Stimulated activated CD4-positive, alpha-beta T cell treated with anti-CD3 and anti-CD28 coated beads, Interleukin-12 subunit alpha, Interleukin-12 subunit beta, amount 100 ng/mL, for 48 hours (primary cell): ENCODE measurements at places on chromosomes 13 and 19.

DNA sequence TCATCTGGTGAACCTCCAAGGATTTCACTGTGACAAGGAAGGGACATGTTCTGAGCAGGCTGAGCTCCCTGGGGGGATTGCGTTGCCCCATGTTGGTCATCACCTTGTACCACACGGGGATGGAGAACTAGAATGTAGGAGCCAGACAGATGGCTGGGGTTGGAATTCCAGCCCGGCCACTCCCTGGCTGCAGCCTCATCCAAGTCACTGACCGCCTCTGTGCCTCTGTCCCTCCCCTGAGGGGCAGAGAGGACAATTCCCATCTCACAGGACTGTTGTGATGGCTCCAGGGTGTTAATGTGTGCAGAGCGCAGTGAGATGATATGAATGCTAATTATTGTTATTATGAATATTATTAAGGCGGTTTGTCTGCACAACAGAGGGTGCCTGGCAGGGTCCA, 24.1 kb downstream of the ADGRL1 start:
- no peak for DNase-seq

- DNase-seq, result no peak
Observed at GRCh38 chr19:47725759-47726401, 12.7 kb downstream of the EHD2 start.

GRCh38 chr13:43464578-43465264, 322.1 kb downstream of the ENOX1 start:
- DNase-seq, result no peak

DNA sequence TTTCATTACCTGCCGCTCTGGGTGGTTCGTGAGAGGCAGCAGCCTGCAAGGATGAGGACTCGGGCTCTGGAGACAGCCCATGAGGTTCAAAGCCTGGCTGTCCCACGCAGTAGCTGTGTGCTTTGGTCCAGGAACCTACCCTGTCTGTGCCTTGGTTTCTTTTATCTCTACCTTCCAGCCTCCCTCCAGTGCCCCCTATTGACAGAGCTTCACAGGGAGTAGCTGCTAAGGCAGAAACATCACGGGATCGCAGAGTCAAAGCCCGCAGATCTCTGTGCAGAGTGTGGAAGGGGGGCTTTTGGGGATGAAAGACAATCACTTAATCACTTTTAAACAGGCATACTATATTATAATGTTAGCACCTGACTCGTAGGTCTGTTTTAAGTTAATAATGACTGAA, 16.2 kb downstream of the ZNF71 start:
- no peak for DNase-seq

DNA sequence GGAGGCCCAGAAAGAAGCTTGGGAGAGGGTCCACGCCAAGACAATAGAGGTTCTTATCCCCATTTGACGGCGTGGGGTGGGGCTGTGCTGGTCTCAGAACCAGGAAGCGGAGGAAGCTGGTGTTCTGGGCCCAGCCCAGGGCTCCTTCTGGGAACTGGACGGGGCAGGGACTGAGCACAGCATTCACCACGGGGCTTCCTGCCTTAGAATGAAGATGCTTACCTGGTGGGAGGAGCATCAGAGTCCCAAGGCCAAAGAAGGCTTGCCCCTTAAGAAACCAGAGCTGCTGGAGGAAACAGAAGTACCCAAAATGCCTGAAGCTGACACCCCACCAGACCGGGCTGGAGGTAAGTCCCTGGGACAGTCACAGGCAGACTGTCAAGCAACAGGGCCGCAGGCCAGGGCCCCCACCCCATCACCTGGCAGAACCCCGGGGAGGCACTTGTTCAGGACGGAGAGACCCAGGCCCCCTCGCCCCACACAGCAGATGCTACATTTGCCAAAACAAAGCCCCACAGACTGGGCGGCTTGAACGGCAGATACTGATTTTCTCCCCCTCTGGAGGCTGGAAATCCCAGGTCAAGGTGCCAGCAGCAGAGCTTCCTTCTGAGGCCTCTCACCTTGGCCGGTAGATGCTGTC, 17.8 kb upstream of the IGLON5 start:
- no peak for DNase-seq

DNA sequence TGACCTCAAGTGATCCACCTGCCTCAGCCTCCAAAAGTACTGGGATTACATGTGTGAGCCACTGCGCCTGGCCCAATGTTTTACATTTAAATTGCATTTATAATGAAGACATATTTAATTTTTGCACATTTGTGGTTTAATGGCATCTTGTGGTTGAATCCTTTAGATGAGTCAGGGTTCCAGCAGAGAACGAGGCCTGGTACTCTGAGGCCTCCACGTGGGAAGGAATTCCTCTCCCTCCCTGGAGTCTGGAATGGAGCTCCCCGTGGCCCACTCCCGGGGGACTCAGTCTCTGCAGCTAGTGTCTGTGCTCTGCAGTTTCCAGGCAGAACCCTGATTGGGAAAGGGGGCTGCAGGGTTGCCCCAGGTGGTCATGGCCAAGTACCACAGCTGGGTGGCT, 24.2 kb downstream of the ZFR2 start:
- DNase-seq, result no peak

GRCh38 chr19:12564016-12564664, 12.9 kb upstream of the ZNF564 start:
- peak; percentile 88 for DNase-seq

GRCh38 chr13:99922631-99923404, 48.7 kb downstream of the ZIC5 start:
- no peak for DNase-seq

DNA sequence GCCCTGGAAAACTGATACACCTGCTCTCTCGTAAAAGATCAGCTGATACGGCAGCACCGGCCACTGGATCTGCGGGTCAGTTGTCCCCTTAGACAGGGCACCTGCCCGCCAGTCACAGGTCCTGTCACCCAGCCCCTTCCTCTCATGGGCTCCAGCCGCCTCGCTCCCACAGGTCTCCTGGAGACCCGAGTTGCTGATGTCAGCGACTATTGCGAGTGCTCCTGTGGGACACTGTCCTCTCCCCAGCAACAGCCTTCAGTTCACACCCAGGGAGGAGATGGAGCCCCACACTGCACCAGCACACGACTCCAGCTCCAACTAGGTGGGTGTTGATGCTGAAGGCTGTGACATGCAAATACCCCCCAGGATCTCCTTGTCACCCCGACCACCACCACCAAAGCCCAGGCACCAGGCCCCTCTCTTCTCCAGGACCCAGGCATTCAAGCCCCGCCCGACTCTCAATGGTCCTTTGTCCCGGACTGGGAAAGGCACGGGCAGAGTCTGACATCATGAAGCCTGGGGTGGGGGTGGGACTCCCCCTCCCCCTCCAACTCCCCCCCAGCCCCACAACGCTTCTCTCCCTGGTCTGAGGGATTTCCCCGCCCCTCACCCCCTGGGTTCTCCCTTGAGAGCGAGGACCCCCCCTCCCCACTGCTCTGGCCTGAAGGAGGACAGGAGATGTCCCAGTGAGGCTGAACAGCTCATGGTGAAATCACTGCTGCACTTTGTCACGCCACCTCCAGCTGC, 1.4 kb upstream of the MAG start:
- no peak for DNase-seq

GRCh38 chr13:37741536-37741935, 128.0 kb downstream of the TRPC4 start:
- DNase-seq, result no peak

- no peak for DNase-seq
Observed at GRCh38 chr19:35460608-35461007, 12.6 kb downstream of the FFAR2 start.

GRCh38 chr19:29506619-29506911, 19.2 kb upstream of the VSTM2B start:
- DNase-seq, result no peak

DNA sequence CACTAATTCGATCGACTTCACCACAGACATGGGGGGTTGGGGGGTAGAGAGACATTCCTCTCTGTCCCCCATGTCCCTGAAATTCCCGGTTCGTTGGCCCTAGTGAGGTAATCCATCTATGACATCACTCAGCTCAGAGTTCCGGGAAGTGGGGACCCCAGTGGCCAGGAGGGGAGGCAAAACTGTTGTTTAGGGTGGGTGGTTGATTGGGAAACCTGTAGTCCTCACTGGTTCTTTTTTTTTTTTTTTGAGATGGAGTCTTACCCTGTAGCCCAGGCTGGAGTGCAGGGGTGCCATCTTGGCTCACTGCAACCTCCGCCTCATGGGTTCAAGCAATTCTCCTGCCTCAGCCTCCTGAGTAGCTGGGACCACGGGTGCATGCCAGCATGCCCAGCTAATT, at the start of gene ARRDC5:
TSS of gene ARRDC5 (minus strand) at position 101 of the 400 bp plus-strand sequence. CDS start at position 30, 71 bp downstream.
- no peak for DNase-seq

- DNase-seq, result no peak
Observed at GRCh38 chr19:30255791-30256495, 116.2 kb upstream of the ZNF536 start.

DNA sequence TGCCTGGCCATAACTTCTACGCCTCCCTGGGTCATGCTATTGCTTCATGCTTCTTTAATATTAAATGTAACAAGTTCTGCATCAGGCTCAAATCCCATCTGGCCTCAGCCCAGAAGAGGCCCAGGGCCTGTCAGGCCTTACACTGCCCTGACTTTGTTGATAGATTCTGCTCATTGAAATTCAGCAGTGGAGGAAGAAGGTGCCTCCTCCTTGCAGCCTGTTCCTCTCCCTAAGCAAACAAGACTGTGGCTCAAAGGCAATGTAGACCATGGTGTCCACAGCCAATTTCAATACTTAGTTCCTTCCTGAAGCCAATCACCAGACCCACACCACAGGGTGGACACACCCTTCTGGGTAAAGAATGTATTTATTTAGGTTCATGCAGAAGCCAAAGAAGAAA, 59.4 kb downstream of the LACC1 start:
- no peak for DNase-seq

DNA sequence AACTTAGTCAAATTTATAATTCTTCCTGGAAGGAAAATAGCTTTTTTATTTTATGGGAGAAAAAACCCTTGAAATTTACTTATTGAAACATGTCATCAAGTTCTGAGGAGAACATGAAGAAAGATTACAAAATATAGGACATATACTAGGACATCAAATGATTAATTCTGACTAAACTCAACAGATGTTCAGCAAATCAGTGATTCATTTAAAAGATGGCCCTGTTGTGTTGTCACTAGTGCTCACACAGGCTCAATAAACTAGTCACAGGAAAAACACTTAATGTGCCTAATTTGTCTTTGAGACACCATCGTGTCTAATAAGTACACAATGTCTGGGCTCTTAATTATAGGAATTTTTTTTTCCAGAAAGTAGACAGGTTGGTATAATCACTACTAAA, 223.8 kb upstream of the TMTC4 start:
- no peak for DNase-seq

- DNase-seq, result no peak
Observed at GRCh38 chr19:30103981-30104380, 161.9 kb downstream of the URI1 start.

DNA sequence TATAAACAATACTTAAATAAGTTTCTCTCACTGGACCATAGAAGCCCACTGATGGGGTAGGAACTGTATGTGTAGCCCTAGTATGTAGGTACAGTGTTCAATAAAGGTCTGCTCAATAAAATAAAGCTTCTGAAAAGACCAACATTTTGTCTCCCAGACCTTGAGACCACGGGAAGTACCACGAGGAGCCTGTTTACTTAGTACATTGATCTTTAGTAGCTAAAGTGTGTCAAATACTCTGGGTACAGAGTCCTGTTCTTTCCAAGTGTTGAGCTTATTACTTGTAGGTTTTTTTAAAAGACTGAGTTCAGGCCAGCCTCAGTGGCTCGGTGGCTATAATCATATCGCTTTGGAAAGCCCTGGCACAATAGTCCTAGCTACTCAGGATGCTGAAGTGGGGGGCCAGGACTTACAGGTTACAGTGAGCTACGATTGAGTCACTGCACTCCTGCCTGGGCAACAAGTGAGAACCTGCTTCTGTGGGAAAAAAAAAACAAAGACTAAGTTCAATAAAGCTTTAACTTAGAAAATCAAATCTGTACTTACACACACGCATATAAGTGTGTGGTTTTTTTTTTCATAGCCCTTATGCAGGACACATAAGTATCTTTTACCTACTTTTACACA, 3.4 kb downstream of the MTRF1 start:
- DNase-seq, result no peak

- no peak for DNase-seq
Observed at GRCh38 chr13:21723807-21724505, 53.1 kb downstream of the FGF9 start.

DNA sequence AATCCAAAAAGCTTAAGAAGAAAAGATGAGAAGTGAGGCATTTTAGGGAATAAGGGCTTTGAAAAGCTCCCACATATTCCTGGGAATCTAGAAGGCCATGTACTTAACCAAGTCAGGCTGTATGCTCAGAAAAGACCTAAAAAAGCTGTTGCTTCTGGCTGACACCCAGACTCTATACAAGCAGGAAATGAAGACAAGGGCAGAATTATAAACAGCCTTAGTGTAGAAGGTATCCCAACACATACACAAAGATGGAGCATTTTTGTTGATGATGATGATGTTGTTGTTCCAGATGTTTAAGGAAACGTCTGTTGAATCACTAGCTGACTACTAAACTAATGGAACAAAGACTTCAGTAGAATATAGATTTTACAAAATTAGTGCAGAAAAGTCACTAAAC, 26.1 kb upstream of the N4BP2L1 start:
- no peak for DNase-seq

DNA sequence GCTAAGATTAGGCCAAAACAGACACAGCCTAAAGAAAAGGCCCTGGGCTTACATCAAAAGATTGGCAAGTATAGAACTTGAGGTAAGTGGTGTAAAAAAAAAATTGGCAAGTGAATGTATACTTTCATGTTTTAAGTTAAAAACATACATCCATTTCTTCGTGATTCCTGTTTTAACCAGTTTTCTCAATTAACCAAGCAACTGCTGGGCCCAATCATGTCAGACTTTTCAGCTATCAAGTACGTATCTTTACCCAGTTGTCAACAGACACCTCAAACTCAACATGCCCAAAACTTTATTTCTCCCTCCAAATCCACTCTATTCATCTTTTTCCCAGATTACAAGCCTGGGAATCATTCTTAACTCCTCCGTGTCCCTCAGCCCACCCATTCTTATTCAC, 1.0 kb downstream of the PCID2 start:
- DNase-seq, result no peak

- peak; percentile 20 for DNase-seq
Observed at GRCh38 chr13:31909864-31910551, 121.6 kb upstream of the FRY start.

DNA sequence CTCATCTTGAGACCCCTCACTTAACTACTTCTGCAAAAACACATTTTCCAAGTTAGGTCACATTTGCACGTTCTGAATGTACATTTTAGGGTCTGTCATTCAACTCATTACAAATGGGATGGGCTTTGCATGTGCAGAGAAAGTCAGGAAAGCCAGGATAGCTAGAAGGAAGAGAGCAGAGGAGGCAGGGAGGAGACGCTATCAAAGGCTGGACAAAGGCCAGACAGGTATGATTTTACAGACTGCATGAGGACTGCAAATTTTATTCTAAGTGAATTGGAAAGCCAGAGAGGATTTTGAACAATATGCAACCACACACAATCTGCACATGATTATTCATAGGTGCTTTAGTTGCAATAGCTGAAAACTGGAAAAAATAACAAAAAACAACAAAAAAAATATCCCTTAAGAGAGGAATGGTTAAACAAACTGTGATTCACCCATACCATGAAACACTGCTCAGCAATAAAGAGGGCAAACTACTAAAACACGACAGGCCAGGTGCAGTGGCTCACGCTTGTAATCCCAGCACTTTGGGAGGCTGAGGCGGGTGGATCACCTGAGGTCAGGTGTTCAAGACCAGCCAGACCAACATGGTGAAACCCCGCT, 21.1 kb downstream of the SYDE1 start:
- DNase-seq, result no peak

GRCh38 chr13:101116341-101116740, 300.0 kb downstream of the NALCN start:
- no peak for DNase-seq
